ENCODE measurements at places on chromosomes 5 and 9.

- DNase-seq: no peak
Observed at GRCh38 chr5:104739905-104740304, 1177.3 kb upstream of the NUDT12 start.

- DNase-seq: no peak
Observed at GRCh38 chr9:123361086-123361730, 5.2 kb downstream of the CRB2 start.

DNA sequence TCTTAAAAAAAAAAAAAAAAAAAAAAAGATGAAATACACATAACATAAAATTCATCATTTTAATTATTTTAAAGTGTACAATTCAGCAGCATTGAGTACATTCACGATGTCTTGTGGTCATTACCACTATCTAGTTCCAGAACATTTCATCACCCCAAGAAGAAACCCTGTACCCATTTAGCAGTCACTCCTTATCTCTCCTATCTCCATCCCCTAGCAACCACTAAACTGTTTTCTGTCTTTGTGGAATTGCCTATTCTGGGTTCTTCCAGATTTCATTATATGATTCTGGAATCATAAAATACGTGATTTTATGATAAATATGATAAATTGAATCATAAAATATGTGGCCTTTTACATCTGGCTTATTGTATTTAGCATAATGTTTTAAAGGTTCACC is 8.9 kb upstream of the HMCN2 start:
- DNase-seq: no peak

DNA sequence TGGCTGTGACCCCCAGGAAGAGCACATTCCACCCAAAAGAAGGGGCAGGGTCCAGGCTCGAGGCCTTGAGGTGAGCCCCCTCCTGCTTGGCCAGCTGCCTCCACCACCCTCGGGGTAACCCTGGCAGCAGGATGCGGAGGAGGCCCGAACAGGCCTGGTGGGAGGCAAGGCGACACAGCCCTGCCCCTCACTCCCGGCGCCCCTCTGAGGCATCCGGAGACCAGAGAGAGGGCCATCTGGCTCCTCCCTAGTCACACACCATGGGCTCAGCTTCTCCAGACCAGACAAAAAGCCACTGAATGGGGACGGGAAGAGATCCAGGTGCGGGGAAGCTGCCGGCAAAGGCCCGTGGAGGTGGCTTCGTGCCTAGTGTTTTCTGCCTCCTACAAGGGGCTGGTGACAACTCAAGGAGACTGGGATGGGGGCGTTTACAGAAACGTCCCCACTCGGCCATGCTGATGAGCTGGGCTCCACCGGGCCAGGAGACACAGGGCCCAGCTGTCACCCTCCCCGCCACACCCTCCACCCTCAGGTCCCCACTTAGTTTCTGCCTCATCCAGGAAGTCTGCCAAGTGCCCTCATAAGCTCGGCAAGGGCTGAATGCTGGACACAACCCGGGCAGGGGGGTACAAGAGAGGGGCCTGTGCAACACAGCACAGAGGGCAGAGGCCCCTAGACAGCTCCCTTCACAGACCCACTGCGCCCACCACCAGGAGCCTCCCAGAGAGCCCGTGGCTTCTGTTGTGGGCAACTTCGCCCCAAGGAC is 41.9 kb downstream of the NACC2 start:
- peak; percentile 53 for DNase-seq

GRCh38 chr5:148659641-148660345 is 5.5 kb upstream of the HTR4 start:
- no peak for DNase-seq

DNA sequence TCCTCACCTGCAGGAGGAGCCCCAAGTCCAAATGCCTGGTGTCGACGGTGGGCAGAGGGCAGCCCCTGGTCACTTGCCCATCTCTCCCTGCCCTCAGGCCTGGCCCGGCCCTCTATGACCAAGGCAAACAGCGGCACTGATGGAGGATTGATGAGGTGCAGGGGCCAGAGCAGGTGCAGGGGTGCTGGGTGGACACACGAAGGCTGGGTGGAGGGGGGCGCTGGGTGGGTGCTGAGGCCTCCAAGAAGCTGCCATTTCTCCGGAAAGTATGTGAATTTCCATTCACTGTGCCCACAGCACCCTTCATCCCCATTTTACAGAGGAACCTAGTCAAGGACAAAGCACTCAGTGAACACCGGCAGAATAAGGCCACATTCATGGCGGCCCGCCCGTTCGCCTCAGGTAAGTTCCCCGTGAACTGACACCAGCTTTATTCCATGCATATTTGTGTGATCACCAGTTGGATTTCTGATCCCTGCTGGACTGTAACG is 143.8 kb upstream of the PPP1R26 start:
- no peak for DNase-seq

- DNase-seq: no peak
Observed at GRCh38 chr5:75414241-75414640, 77.2 kb downstream of the HMGCR start.

DNA sequence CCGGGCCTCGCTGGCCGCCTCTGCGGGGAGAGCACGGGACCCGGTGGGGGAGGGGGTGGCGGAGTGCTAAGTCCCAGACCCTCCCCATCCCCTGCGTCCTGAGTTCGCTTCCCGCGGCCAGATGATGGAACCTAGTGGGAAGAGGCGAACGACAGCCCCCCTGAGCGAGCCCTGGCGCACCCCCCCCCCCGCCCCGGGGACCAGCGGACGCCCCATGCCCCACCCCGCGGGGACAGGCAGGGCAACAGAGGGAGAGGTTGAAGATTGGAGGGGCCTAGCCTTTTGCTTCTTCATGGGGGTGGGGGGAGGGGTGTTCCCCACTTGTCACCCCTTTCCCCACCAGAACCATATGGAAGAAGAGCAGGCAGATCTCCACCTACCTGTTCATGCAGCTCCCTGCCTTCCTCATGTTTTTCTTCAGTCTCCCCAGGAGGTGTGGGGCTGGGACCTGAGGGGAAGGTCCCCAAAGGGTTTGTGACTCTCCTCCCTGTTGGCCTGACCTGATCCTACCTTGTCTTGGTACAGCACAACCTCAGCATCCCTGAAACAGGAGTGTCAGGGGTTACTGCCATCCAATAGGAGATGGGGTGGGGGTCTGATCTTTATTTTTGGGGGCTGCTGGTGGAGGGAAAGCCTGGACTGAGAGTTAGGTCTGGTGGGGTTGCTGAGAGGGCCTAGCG is 485 bp downstream of the FAM53C start:
- peak; percentile 28 for DNase-seq

- no peak for DNase-seq
Observed at GRCh38 chr5:132812781-132813598, at the start of gene SOWAHA. Gene SOWAHA, plus strand, starts transcription at chr5:132813302. Its CDS starts 320 bp downstream, at chr5:132813622.

DNA sequence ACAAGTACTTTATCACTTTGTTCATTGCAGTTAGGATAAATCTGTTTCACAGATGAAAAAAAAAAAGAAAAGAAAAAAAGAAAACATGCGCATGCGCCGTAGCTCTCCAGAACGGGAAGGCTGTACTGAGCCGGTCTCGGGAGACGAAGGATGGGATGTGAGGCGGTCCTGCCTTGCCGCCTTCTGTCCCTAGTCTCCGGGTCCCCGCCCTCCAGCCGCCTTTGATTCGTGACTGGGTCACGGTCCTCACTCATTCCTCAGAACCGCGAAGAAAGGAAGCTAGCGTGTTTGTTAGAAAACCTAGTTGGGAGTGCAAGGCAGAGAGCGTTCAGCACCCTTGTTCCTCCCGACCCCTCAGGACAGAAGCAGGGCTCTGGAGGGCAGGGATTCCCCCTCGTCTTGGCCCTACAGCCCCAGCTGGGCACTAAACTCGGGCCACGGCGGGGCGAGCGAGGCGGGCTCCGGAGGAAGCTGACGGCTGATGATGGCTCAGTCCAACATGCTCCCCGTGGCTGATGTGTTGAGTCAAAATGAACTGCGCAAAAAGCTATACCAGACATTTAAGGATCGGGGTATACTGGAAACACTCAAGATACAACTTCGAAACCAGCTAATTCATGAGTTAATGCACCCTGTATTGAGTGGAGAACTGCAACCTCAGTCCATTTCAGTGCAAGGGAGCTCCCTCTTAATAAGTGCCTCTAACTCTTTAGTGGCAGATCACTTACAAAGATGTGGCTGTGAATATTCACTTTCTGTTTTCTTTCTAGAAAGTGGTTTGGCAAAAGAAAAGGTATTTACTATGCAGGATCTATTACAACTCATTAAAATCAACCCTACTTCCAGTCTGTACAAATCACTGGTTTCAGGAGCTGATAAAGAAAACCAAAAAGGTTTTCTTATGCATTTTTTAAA is 40.0 kb downstream of the CPLANE1 start:
- DNase-seq: peak; percentile 21

DNA sequence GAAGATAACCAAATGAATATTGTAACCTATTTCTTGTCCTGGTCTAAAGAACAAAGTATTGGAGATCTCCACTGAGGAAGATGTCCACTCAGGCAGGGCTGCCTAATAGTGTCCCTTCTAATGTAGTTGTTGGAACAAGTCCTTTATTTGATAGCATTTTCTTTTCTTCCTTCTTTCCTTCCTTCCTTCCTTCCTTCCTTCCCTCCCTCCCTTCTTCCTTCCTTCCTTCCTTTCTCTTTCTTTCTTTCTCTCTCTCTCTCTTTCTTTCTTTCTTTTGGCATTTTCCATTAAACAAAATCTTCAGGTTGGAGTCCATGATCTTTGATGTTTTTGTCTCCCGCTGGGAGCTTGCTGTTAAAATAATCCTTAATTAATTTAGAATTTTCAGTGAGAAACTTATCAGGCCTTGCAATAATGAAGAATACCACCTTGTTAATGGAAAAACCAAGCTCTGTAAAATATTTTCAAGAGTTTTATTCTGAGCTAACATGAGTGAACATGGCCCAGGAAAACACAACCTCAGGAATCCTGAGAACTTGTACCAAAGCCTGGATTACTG is 43.5 kb upstream of the TENT2 start:
- no peak for DNase-seq

- no peak for DNase-seq
Observed at GRCh38 chr9:112815868-112816267, 65.3 kb downstream of the SNX30 start.

DNA sequence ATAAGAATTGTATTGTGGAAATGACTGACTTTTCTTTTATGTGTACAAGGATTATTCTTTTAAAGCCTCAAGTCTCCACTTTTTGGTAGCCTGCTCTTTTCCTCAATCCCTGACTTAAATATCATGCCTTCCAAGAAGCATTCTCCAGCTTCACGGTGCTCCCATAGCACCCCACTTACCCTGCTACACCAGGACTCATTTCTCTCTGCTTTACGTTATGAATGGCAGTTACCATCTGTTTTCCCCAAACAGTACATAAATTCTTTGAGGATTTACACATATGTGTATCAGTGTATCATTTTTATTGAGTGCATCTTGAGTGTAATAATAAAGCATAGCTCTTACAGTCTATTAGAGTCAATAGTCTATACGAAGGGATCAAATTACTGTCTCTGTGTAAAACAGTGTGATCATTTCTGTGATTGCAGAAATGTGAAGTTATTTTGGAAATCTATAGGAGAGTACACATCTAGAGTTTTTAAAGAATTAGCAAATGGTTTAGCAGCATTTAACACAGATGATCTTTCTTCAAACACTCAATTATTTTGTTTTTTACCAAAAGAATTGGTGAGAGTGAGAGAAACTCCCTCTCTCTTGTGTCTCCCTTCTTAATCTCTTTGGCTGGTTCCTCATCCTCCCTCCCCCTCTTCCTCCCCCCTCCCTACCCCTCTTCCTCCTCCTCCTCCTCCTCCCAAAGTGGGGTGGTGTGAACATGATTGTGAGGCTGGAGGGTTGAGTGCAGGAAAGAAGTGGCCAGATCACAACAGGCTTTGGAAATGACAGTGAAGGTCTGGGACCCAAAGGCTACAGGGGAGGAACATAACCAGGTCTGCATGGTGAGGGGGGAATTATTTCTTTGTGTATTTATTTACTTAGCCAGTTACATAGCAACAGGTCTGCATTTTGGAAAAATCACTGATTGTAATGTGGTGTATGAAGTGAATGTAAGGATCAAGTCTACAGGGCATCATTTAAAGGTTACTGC is 27.6 kb upstream of the ECM2 start:
- DNase-seq: no peak

GRCh38 chr9:88950341-88951154 is 40.7 kb upstream of the S1PR3 start:
- no peak for DNase-seq

DNA sequence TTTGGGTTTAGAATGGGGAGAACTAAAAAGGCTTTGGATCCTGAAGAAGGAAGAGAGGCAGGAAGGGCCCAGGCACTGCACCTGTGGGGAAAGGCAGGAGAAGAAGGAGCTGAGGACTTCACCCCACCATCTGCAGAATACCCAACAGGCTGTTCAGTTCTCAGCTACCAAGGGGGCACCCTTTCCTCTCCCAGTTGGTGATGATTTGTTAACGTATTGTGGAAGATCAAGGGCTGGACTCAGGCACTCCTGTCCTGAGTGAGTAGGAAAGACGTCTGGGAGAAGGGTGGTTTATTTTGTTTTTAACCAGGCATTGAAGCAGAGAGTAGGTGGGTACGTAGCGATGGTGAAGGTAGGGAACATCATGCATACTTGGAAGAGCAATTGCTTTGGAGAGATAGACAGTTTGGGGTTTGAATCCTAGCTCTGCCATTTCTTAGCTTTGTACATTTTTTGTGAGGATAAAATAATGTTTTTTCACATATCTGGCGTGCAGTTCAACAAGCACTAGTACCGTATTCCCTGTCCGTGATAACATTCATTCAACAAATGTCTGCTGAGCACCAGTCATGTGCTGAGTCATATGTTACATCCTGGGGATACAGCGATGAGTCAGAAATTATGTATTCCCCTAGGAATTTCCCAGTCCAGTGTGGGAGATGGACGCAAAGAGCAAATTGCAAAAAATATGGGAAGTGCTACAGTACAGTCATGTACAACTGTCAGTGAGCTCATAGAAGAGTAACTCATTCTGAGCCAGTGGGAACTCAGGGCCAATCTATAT is 2.1 kb downstream of the MSANTD3 start:
- peak; percentile 16 for DNase-seq

- peak; percentile 86 for DNase-seq
Observed at GRCh38 chr5:179060116-179061008, at the start of gene ZNF354C. Gene ZNF354C, plus strand, starts transcription at chr5:179060373. Its CDS starts 1,696 bp downstream, at chr5:179062069.

DNA sequence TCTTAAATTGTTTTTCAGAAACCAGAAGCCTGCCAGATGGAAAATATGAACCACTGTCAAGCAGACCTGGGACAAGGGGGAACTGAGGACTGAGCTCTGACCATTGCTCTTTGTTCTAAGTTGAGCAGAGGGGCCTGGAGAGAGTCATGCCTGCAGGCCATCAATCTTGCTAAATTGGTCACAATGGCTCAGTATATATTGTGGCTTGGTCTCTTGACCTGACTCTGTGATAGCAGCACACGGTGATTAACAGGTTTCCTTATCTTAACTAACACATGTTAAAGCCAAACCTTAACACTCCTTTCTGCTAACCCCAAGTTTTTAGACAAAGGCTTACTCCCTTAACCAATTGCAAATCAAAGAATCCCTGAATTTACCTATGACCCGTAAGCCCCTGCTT is 1281.2 kb upstream of the NUDT12 start:
- DNase-seq: no peak

Data from globus pallidus (tissue), 1 donor.